Posterior cingulate gyrus (tissue), 11 donors: ENCODE measurements at places on chromosomes 11 and 22.

- no peak for DNase-seq
Measured at GRCh38 chr22:28269277-28269676, 350.2 kb upstream of the PITPNB start.

GRCh38 chr11:125625630-125626287 is 796 bp downstream of the CHEK1 start:
- DNase-seq = peak; percentile 97

GRCh38 chr22:19679522-19680101 is 34.7 kb upstream of the SEPTIN5 start:
- no peak for DNase-seq

GRCh38 chr11:120662071-120662676 is 150.6 kb downstream of the GRIK4 start:
- DNase-seq = no peak

DNA sequence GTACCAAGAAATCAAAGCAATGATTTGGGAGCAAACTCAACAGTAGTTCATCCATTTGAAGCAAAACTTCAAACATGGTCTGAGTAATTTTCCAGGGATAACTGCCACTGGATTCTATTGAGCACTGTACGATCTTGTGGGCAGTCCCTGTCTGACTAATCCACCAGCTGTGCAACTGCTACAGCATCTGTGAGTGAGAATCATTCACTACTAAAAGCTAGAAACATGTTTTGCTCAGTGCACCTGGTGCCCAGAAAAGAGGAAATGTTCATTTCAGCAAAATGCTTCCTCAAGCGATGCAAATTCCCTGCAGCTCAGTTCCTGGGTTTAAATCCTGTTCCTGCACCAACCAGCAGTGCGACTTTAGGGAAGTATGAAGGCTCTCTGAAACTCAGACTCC is 1077.9 kb downstream of the DLG2 start:
- DNase-seq = no peak

DNA sequence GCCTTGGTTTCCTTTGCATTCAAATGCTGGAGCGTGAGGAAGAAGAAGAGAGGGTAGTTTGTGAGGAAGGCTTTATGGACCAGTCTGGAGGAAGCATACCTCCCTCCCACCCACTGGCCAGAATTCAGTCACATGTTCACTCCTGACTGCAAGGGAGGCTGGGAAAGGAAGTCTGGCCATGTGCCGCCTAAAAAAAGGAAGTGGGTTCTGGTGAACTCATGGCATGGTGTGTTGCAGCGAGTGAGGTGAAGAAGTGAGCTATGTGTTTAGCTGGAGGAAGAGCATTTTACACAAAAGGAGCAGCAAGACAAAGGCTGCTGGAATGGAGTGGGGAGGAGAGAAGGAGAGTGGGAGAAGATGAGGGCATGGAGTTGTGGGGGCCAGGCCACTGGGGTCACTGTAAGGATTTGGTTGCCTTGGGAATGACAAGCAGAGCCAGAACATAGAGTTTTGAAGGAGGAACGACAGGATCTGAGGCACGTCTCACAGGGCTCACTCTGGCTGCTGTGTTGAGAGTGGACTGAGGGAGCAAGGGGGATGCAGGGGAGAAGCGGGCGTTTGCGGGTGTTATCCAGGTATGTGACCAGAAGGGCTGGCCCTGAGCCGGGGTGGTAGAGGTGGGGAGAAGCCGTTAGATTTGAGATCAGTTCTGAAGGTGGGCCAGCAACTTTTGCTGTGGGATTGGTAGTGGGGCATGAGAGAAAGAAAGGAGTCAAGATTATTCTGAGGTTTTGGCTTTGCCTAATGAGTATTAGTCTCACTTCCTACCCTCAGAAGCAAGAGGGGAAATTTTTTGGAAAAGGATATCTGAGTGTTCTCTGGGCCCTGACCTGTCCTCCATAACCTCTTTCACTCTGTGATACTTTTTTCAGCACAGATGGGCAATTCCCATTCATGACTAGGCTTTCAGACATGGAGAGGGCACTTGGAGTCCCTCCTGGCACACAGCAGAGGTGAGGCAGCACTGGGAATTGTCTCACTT is 26.4 kb downstream of the BMAL1 start:
- no peak for DNase-seq

- DNase-seq = no peak
Measured at GRCh38 chr22:35977136-35977535, 51.5 kb downstream of the RBFOX2 start.

- DNase-seq = peak; percentile 40
Measured at GRCh38 chr11:125874556-125875124, 12.8 kb upstream of the HYLS1 start.
